ENCODE measurements at places on chromosomes 5 and 9.

- no peak for DNase-seq
Observed at GRCh38 chr5:37552161-37552560, 173.0 kb downstream of the WDR70 start.

DNA sequence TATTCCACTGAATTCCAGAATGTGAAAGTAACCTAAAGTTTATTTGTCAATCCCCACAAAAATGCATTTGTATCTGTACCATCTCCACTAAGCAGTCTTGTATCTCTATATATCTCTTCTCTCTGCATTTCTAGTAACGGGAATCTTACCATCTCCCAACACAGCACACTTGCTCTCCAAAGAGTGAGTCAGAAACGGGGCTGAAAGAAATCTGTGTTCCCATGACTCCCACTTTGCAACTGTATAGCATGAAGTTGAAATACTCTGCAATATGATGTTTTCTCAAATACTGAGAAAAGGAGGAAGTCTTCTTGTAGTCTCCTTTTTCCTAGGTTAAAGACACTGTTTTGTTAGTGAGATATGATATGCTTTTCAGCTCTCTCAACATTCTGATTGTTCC, 848.8 kb upstream of the ACO1 start:
- no peak for DNase-seq

DNA sequence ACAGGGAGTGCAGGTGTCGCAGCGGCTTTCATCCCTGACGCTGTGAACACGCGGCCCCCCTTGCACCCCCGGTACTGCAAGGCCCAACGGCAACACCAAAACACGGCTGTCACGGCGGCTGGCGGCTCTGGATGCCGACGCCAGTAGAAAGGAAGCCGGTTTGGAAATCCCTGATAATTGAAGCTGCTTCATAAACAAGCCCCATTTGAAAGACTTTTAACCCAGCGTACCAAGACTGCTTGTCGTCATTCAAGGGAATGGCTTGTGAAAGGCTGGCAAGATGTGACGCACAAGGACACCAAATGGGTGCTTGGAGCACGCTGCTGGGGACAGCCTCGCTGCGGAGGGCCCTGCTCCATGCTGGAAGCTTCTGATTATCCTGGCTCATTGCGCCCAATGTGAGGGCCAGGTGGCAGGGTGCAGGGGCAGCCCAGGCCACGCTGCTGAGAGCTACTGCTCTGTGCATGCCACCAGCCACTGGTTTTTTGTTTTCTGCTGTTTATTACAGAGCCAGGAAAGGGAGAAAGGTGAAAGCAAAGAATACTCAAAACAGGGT, 63.1 kb downstream of the GTF3C4 start:
- DNase-seq, result peak; percentile 21

- DNase-seq, result no peak
Observed at GRCh38 chr5:111401906-111402305, 110.4 kb downstream of the STARD4 start.

- DNase-seq, result no peak
Observed at GRCh38 chr5:16588434-16589214, 28.2 kb downstream of the RETREG1 start.

- no peak for DNase-seq
Observed at GRCh38 chr9:6712041-6712440, 45.7 kb upstream of the KDM4C start.

DNA sequence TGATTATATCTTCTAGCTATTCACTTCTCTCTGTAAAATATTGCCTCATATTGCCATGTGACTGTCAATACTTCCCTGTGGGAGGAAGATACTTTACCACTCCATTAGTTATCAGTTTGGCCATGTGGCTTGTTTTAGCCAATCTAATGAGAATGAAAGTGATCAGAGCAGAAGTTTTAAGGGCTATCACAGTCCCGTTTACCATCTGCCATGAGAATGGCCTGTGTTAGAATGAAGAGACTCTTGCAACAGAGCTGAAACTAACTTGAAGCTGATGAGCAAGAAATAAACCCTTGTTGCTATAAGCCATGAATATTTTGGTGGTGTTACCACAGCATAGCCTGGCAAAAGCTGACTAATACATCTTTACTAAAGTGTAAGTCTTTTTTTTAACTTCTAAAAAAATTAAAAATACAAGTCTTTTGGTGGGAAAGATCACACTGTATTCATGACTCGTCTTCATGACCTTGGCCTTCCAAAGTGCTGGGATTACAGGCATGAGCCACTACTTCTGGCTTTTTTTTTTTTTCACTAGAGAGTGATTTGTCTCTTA, 68.0 kb upstream of the CTNNA1 start:
- DNase-seq, result no peak

DNA sequence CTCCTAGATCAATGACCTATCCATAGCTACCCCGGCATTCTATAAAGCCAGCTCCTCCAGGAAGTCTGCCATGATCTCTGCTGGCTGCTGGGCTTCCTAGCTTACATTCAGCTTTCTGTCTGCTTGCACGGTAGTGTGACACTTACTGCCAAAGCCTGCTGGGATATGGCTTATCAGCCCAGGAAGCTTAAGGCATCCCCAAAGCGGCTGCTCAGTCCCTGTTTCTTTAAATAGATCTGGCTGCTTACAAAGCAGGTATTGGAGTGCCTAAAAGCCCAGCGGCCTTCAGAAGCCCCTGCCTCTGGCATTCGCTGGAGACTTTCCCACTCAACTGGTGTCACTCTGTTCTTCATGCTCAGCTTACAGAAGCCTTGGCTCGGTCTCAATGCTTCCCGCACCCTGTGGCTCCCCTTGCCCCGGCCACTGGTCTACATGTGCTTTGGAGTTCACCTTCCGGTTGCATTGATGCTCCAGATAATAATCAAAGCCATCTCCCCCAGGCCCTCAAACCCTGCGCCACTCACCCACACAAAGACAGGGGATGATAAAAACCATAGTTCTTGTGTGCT, 31.3 kb upstream of the STRBP start:
- no peak for DNase-seq

DNA sequence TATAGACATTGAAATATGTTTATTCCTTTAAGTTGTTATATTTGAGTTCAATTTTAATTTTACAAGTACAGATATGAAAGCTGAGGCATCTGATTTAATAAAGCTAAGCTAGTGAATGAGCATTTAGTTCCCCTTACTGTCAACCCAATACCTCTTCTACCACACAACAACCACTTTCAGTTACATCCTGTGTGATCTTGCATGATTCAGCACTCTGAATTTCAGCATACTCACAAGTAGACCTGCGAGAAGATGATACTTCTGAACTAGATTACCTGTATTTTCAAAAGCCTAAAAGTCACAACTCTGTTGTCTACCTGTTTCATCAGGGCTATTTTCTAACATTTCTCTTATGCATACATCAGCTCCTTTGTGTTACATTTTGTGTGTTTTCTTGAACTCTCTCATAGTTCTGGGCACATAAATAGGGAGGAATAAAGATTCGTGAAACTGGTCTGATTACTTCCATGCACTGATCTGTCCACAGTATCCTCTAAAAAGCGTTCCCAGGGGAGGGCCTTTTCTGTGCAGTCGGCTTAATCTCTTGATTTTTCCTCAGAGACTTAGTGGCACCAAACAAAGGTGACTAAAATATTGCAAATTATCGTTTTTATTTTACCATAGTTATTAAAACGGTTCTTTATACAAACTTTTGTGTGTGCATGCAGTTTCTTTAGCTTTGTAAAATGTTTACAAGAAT, 2025.5 kb upstream of the NUDT12 start:
- no peak for DNase-seq

DNA sequence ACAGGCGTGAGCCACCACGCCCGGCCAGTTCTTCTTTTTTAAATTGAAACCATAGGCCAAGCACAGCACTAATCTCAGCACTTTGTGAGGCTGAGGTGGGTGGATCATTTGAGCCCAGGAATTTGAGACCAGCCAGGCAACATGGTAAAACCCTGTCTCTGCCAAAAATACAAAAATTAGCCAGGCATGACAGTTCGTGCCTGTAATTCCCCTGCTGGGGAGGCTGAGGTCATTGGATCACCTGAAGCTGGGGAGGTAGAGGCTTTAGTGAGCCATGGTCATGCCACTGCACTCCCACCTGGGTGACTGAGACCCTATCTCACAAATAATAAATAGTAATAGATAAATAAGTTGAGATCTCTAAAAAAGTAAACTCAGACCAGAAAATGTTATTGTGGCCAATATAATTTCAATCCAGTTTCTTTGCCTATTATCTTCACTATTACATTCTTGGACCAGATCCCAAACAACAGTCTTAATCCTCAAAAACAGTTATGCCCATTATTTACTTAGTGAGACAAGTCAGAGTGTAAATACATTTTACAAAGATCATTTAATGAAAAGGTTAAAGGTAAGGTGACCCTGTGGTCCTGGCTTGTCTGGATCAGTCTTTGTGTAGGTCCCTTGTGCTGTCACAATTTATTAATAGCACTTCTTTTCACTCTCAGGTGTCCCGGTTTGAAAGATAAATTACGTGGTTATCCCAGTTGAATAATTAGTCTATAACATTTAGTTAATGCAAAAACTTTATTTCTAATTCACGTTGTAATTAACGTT, 53.6 kb downstream of the RAB24 start:
- no peak for DNase-seq

GRCh38 chr9:78031444-78031892, at the start of gene GNAQ:
Gene GNAQ (minus strand): TSS chr9:78031811. CDS start chr9:78031235, 576 bp downstream.
- peak; percentile 11 for DNase-seq

DNA sequence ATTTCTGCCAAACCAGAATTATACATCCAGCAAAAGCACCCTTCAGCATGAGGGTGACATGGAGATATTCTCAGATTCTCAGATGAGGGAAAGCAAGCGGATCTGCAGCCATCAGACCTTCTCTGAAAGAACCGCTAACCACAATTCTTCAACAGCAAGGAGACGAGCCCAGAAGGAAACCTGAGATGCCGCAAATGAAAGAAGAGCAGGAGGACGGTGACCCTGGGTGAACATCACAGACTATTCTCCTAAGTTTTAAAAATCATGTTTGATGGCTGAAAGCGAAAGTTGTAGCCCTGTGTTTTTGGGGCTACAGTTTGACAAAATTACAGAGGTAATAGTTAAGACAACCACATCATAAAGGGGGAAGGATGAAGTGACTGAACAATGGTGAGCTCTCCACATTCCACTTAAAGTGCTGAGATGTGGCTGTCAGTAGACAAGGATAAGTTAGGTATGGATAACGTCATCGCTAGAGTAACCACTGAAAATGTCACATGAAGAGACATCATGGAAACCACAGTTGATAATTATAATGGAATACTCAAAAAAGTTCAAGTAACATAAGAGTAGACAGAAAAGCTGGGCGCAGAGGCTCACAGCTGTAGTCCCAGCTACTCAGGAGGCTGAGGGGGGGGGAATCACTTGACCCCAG, 31.5 kb upstream of the NSMF start:
- DNase-seq, result no peak

DNA sequence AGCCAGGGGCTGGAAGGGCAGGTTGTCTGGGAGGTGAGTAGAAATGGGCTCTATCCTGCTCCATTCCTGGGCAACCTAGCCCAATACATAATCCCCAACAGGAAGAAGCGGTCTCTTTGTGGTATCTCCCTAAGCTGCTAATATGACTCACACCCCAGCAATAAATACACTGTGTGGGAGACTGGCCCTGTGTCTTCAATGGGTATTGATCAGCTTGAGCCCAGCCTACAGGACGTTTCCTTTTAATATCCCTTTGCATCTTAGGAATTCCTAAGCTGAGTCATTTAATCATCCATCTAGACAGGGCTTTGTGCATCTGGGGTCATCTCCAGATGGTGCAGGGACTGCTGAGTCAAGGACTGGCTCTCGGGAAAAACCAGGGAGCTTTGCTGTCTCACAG, 207.0 kb upstream of the PANK3 start:
- DNase-seq, result peak; percentile 21

GRCh38 chr9:3237121-3237520, 288.7 kb downstream of the RFX3 start:
- DNase-seq, result no peak

DNA sequence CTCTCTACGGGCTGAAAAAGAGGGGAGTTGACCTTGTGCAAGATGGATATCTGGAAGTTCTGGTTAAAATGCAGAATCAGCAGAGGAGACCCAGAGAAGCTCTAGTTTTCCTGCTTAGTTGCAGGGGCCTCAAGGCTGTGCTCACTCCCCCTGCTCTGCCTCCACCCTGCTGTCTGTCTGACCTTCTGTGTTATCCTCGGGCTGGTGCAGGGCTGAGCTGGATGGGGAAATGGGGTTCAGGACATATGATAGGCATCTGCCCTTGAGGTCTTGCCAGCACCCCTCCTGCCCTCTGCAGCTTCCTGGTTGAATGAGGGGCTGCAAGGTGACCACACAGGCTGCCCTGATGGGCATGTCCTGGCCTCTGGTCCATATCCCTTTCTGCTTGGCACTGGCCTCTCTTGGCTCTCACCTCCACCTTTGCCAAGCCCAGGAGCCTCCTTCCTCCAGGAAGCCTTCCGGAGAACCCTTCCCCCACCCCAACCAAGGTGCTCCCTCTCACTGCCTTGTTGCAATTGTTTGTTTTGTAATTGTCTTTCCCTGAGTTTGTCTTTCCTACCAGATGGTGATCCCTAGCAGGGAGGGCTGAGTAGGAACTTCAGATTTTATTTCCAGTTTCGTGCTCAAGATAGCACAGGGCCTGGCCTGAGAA, 1.3 kb downstream of the TMEM268 start:
- no peak for DNase-seq

DNA sequence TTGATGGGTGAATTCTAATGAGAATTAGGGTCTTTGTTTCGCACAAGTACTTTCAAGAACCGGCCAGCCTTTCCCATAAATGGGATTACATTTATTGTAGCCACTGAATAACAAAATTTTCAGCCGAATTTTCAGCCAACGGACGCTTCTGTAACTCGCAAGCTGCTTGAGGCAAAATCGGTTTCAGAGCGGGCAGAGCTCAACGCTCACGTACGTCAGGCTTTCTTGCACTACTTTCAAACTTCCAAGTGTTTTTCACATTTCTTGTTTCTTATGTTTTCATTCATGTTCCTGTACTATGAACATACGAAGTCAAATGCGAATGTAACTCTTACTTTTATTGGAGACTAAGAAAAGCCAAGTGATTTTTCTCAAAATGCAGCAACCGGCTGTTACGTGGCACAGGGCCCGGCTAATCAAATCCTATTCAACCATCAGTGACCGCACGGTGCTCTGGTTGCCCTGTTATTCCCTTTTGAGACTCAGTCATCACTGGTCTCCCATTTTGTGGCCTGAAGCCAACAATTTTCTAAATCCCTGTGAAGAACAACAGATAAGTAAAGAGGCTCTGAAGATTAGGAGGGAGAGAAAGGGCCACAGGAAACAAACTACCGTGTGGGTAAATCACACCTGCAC, 68.5 kb downstream of the SLC28A3 start:
- no peak for DNase-seq

DNA sequence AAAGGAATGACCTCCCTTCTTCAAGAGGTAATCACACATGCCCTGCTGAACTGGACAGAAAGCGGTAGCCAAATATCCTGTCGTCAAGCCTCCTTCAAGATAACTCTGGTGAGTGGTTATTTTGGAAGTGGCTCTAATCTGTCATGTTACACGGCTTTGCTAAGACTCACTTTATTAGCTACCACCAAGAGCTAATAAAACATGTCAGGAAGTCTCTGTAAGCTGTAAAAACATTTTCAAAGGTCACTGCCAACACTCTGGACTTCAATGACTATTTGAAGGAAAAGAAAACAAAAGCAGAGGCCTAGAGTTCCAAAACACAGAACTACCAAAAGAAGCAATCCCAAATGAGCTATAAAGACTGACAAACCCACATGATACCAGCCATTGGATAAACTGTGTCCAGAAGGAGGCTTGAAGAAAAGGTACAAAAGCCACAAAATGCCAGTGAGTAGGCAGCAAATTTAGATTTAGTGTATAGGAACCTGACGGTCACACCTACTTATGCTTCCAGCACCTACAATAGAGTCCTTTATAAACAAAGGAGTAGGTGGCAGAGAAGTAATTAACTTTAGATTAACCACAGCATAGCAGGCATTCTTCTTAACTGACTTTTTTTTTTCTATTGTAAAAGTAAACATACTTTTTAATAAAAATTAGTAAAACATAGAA, 97.3 kb upstream of the EQTN start:
- DNase-seq, result no peak

All from AG08395 (cell line).